ENCODE measurements at places on chromosomes 3 and 15.

DNA sequence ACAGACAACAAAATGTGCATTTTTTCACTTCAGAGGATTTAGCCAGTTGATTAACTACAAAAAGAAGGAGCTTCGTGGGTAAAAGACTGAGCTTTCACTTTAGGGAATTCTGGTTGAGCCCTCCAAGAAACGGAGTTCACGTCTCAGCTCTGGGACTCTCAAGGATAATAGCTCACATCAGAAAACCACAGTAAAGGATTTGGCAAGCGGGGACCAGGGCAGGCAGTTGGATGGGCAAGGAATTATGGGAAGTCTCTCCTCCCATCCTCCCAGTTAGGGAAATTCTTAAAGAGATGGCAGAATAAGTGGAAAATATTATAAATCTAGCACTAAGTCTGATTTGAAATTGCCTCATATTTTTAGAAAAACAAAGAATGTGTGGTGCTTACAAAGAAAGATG lies 188.3 kb upstream of the EOMES start:
- DNase-seq = no peak

- DNase-seq = no peak
These were observed 132.8 kb upstream of the ZPLD1 start for GRCh38 chr3:102302020-102302419.

GRCh38 chr3:57118254-57118653 lies 46.9 kb downstream of the IL17RD start:
- no peak for DNase-seq

- DNase-seq = no peak
These were observed 1.4 kb upstream of the CIDEC start for GRCh38 chr3:9881441-9881840.

DNA sequence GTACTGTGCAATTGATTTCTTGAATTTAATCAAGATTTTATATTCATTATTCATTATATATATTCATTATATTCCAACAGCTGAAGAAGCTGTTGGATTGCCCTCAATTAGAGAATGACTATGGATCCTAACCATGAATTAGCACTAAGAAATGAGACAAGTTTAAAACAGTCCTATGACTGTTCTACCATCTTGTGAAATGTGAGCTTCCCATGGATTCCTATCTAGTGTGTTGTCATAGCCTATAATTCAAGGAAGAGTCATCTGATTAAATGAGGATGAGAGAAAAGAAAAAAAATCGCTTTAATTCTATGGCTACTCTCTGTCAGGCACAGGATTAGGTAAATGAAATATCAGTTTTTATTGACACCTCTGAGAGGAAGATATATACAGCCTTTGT lies 696.6 kb upstream of the NAALADL2 start:
- DNase-seq = no peak

All from mesenteric fat pad (tissue), 1 donor.